ENCODE measurements at places on chromosomes 11 and 22. TPM values are rescaled to one million over a fixed set of nuclear protein-coding genes. Genes with fewer than 3 reads are reported as not detected.

GRCh38 chr11:131534611-131535010, 164.2 kb downstream of the NTM start:
- no peak for DNase-seq

DNA sequence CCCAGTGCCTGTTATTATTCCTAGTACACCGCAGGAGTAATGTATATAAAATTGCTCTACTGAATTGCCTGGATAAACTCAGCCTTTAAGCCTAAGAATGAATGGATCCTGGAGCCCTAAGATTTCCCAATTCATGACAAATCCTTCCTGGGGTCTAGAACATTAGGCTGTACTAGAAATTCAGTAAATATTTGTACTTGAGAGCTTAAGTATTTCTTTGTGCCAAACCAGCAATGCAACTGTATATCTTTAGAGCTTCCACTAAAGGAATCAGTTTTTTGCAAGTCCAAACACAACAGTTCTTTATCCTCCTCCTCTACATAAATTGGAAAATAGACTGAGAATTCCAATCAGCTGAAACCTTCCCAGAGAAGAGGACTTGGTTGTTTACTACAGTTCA, 65.6 kb downstream of the FAM168A start:
- DNase-seq, result no peak

DNA sequence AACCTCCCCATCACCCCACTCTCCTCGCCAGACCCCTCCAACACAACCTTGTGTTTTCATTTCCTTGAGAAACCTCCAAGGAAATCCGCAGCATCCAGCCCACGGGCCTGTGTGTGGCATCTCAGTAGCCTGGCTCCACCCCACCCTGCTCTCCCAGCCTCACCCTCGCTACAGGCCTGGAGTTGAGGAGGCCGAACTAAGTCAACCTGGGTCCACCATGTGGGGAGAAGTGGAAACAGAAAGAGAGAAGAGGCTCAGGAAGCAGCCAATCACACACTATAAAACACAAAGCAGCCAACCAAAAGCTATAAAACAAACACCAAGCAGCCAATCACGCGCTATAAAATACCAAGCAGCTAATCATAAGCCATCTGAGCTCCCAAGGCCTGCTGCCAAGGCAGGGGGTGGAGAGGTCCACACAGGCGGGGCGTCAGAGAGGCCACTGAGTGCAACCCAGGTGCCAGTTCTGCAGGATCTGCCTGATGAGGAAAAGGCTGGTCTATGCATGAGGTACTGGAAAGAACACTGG, 72.0 kb downstream of the MICAL3 start:
- no peak for DNase-seq

GRCh38 chr11:5851002-5851401, 6.5 kb downstream of the OR52E8 start:
- DNase-seq, result no peak

PLEKHA7 gene
- total RNA-seq, result 32.7 TPM

ELFN2 gene
- total RNA-seq, result not detected

GRCh38 chr11:73958521-73959141, 7.8 kb downstream of the DNAJB13 start:
- DNase-seq, result no peak

- DNase-seq, result no peak
Observed at GRCh38 chr22:35697142-35697541, 20.5 kb upstream of the APOL5 start.

DNA sequence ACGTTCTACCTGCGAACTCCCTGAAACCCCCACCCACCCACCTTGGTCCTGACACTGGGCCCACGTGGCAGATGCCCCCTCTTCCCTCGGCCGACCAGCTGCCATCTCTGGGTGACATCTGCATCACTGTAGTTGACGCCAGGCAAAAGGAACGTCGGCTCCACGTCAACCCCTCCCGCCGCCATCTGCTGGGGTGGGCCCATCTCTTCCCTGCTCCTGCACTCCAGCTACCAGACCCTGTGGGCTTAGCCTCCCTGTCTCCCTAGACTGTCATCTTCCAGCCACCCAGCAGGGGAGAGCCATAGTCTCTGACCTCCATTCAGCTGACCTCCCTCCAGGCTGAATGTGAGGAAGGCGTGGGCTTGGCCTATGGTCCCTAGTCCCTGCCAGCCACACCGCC, 21.4 kb downstream of the CHID1 start:
- DNase-seq, result no peak

DNA sequence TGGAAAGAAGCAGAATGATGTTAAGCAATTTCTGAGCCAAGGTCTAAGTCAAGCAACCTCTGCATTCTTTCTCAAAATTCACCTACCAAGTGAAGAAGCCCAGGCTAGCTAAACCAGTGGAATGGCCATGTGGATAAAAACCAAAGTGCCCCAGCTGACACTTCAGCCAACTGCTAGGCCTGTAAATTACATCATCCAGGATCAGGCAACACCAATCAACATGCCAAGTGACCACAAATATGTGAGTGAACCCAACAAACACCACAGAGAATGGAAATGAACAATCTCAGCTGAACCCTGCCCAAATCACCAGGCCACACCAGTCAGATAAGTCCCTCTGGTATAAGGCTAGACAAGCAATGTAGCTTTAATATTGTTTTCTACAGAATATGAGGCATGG, 25.1 kb upstream of the FJX1 start:
- DNase-seq, result no peak

GRCh38 chr11:96361778-96362177, 18.8 kb upstream of the MAML2 start:
- DNase-seq, result no peak

RTN4RL2 gene
- total RNA-seq, result 0.33 TPM

GRCh38 chr22:50601669-50602337, 1.2 kb downstream of the MAPK8IP2 start:
- DNase-seq, result no peak

- peak; percentile 42 for DNase-seq
Observed at GRCh38 chr11:125091247-125091876, 20.1 kb downstream of the TMEM218 start.

GRCh38 chr11:73962101-73962705, 11.4 kb downstream of the DNAJB13 start:
- no peak for DNase-seq

DNA sequence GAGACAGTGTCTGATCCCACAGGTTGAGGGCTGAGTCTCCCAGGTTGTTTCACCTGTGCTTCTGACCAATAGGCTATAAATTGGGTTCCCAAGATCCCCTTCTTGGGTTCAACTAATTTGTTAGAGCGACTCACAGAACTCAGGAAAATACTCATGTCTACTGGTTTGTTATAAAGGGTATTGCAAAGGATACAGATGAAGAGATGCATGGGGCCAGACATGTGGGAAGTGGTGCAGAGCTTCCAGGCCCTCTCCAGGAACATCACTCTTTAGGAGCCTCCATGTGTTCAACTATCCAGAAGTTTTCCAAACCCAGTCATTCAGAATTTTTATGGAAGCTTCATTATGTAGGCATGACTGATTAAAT, 4.7 kb downstream of the KLHL22 start:
- no peak for DNase-seq

- DNase-seq, result no peak
Observed at GRCh38 chr11:12435264-12435663, 57.9 kb downstream of the PARVA start.

- DNase-seq, result peak; percentile 17
Observed at GRCh38 chr22:28600546-28601143, 79.0 kb downstream of the TTC28 start.

DNA sequence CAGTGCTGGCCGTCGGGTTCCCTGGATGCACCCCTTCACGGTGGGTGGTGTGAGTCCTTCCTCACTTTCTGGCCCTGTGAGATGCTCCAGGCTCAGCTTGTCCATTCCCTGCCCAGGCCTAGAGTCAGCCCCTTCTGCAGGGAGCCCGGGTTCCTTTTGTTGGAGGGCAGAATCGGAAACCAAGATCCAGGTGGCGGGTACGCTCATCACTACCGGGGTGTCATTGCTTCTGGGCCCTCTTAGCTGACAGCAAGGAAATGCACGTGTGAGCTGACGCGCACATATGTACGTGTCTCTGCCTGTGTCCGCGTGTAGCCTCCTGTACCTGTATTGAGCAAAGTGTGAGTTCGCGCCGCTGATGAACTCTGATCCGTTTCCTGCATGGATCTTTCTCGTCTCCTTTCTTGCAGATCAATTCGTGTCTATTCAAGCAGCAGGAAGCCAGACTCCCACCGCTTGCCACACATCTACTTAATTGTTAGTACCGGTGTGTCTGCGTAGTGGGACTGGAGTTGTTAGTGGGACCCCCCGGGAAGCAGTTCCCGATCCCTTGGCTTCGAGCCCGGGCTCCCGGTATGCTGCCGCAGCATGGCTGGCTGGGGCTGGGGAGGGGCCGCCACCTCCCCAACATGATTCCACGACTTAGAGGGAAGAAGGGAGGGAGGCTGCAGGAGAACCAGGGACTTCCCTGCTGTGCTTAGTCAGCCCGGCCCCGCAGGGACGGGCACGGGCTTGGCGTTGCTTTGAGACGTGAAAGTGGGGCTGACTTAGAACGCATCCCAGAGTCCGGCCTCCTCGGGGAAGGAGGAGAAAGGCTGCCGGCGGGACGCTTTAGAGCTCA, 35.9 kb upstream of the GRAMD4 start:
- DNase-seq, result no peak

GRCh38 chr11:72693271-72693968, 19.2 kb upstream of the PDE2A start:
- no peak for DNase-seq

- no peak for DNase-seq
Observed at GRCh38 chr11:86116386-86116726, 47.5 kb upstream of the PICALM start.

GRCh38 chr22:27196606-27197005, 539.2 kb downstream of the MIAT start:
- no peak for DNase-seq

GRCh38 chr11:76026281-76026680, 180.0 kb downstream of the WNT11 start:
- no peak for DNase-seq

DNA sequence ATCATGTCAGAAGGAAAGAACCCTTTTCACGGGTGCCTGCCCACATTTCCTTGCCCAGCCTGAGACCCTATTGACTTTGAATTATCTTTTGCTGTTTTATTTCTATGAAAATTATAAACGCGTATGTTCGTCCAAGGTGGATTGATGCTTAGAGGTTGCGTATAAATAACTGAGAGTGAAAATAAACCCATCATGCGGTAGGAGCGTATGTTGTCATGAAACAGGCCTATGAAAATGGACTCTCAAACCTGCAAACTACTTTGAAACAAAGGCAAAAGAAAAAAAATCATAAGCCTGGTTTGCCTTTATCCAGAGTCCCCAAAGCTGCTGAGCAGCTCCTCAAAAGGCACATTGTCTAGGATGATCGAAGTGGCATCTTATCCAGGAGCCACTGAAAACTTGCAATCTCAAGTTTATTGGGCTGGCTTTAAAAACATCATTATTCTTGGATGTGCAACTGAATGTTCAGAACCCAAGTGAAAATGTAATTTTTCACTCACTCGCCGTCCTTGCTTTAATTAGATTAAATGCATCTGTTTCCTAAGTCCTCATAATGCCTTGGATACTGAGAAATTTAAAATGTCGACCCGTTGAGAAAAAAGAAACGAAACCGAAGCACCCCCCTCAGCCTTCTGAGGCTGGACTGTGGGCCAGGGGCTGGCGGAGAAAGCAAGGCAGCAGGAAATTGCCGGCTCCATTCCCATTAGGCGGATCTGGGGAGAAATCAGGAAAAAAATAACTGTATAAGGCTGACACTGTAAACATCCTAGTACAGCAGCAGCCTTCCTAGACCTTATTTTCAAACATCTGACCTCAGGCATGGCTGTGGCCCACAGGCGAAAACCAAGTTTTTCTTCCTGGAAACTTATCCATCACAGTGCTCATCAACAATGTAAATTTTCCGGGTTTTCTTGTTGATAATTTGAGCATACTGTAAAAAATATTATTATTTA, 82.9 kb upstream of the PPARA start:
- DNase-seq, result no peak

- no peak for DNase-seq
Observed at GRCh38 chr11:8262552-8263108, 1.0 kb downstream of the LMO1 start.

DNA sequence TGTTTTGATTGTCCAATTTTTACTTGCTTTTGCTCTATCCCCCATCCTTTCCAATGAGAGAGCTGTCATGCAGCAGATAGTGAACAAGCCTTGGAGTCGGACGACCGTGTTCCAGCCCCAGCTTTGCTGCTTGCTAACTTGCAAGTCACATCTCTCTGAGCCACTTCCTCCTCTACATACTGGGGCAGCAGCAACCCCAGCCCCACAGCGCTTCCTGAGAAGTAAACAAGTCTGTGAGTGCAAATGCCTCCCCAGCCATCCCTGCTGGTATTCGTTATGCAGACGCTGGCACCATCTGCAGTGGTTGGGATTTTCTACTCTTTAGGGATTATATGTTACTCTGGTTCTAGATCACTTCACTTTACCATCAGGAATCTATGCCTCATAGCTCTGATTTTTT, 35.0 kb downstream of the TPBGL start:
- no peak for DNase-seq

DNA sequence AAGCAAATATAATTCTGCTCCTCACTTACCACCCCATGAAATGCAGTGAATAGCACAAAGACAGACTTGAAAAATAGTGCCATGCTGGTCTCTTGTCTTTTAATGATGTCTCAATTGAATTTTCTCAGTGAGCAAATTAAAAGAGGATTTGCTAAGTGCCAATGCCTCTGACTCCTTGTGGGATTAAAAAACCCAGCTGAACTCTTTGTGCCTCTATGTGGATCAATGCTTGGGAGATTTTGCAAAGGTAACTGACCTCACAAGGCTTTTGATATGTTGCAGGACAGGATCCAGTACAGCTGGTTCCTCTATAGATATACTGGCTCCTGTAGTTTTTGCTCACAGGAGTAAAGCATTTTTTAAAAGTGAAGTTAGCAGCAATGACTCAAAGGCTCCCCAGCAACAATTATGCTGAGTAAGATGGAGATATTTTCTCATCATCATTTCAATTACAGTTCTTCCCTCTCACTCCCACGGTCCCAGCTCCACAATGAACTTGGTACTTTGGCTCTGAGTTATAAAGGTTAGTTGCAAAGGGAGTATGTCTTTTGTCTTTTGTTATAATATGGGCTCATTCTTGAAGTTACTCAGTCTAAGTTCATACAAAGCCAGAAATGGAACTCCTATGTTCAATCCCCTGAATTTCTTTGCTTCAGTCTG, 471.5 kb downstream of the LRRC4C start:
- no peak for DNase-seq

CNGA4 gene
- total RNA-seq, result not detected

EIF3L gene
- total RNA-seq, result 456 TPM

FAM181B gene
- 0.16 TPM for total RNA-seq

HBD gene
- total RNA-seq, result 0.50 TPM

SLC22A12 gene
- not detected for total RNA-seq

NXPE4 gene
- not detected for total RNA-seq

DAGLA gene
- 1.8 TPM for total RNA-seq

SCGB1A1 gene
- not detected for total RNA-seq

GAB4 gene
- total RNA-seq, result not detected

NTM gene
- total RNA-seq, result 1.1 TPM

- no peak for DNase-seq
Observed at GRCh38 chr11:6094186-6094585, 13.3 kb upstream of the OR56B4 start.

LMO1 gene
- 2.7 TPM for total RNA-seq

RSF1 gene
- total RNA-seq, result 48.7 TPM

MIOX gene
- total RNA-seq, result not detected

GRCh38 chr11:44627911-44628729, 62.7 kb downstream of the CD82 start:
- DNase-seq, result peak; percentile 83

Data from heart right ventricle (tissue), 16 donors.